ENCODE measurements at places on chromosomes 2 and 18.

- DNase-seq = no peak
These were observed 174.7 kb downstream of the LTBP1 start for GRCh38 chr2:33121416-33121815.

DNA sequence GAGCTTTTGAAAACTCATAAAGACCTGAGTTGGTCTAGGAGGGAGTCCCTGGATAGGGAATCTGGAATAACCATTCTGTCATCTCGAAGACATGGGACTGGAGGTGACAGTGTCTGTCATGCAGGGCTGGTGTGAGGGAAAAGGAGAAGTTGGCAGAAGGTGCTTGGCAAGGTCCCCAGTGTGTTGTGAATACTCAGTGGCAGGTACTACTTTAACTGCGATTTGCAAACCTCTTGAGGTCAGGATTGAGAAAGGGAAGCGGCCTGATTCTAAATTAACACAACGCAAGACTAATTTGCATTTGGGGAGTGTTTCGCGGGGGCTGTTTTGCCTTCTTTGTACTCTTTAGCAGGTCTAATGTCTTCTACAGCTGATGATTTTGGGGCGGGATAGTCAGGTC lies 77.0 kb upstream of the TMEM200C start:
- no peak for DNase-seq

GRCh38 chr2:15588329-15588919 lies 3.2 kb upstream of the DDX1 start:
- peak; percentile 13 for DNase-seq

GRCh38 chr18:70165936-70166335 lies 39.6 kb downstream of the RTTN start:
- DNase-seq = no peak

GRCh38 chr2:232396683-232397082 lies 10.0 kb upstream of the ALPG start:
- no peak for DNase-seq

- DNase-seq = no peak
These were observed 18.8 kb downstream of the PSD4 start for GRCh38 chr2:113192459-113193100.

GRCh38 chr2:43130548-43130875 lies 95.9 kb downstream of the ZFP36L2 start:
- DNase-seq = no peak

DNA sequence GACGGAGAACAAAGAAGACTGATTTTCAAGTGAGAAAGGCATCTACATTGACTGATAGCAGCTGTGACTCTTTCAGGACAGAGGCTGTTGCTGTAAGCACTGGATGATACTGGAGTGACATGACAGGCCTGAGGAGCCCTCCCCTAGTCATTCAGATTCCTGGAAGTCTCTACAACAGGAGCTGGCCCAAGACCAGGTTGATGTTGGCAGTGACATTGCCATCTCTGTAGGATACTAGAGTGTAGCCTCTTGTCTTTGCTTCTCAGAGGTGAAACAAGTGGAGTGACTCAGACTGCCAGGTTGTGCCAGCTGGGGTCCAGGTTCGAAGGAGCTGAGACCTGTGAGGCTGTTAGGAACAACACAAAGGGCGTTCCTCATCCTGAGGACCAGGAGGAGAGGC lies 44.7 kb upstream of the SH3RF3 start:
- no peak for DNase-seq

DNA sequence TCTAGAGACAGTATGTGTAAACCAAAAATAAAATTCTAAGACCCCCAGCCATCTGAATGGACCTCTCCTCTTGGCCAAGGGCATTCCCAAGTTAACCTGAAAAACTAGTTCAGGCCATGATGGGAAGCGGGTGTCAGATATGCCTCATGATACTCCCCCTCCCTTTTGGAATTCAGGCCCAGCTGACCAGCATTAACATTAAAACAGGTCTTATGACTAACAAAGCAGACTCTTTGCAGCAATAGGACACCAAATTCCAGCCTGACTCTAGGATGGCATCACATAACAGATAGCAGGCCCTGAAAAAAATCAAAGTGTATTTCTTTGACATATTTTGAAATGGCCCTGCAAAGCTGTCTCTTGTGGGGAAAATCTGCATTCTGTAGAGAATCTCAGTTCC lies 73.3 kb upstream of the L3MBTL4 start:
- no peak for DNase-seq

DNA sequence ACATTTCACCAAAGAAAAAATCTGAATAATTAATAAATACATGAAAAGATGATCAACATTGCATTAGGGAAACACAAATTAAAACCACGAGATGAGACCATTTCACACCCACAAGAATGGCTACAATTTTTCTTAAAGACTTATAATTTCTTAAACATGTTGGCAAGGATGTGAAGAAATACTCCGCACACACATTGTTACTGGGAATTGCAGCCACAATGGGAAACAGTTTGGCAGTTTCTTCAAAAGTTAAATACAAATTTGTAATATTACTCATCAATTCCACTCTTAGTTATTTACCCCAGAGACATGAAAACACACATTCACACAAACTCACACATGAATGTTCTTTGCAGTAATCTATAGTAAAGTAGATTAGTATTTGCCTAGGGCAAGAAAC lies 363.3 kb upstream of the SMIM21 start:
- DNase-seq = no peak

- DNase-seq = no peak
These were observed 406.1 kb upstream of the MEX3C start for GRCh38 chr18:51603551-51603950.

DNA sequence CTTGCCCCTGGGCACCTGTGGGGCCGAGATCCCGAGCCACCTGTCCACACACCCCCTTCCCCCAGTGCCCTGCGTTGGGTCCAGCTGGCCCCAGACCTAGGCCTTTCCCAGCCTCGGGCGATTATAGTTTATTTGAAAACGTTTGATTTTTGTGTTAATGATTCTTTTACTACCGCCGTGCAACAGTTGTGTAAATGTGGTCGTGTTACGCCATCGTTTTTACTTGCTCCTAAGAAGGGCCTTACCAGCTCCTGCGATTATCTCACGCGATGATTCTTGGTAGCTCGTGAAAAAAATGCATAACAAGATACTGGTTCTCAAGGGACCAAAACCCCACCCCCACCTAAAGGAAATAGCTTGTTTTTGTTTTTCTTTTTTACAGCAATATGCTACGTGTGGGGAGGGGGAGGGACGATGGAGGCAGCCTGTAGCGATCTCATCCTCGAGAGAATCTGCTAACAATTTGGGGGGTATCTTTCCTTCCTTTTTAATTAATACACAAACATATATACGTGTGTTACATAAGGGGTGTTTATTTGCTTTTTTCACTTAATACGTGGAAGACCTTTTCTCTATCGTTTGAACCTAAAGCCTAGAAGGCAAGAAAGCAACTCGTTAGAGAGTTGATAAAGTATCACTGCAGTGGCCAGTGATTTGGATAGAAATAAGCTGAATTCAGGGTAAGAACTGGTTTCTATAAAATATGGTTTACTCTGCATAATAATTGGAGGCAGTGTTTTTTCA lies 1.0 kb downstream of the ZDBF2 start:
- DNase-seq = no peak

GRCh38 chr2:234835738-234836137 lies 116.1 kb upstream of the SH3BP4 start:
- no peak for DNase-seq
